Omental fat pad (tissue), 4 donors: ENCODE measurements at places on chromosomes 5 and 9.
A peak's percentile ranks its signal among the peaks of the same experiment; 100 is the strongest.

GRCh38 chr5:40227366-40227765 is 452.3 kb upstream of the PTGER4 start:
- no peak for DNase-seq

DNA sequence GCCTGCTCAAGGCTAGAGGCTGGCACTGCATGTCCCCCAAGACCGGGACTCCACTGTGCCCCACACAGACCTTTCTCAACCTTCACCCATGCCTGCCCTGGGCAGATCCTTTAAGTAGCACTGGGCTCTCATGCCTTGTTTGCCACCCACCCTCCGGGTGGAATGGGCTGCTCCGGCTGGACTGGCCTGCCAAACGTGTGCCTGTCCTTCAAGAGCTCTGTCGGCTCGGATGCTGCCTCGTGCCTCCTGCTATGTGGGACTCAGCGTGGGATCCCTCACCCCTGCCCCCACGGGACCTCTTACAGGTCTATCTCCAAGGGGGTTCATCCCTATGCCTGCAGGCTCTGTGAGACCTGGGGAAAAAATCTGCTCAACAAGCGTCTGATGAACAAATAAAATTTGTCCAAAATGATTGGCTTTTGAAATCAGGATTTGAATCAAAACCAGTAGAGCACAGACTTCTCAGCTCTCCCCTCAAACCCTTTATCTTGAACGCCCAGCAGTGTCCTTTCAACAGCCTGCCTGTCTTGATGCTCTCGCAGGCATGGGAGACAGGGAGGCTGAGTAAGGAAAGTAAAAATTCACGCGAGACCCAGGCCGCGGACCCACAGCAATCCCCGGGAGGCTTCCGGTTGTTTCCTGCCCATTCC is 56.3 kb downstream of the CRB2 start:
- no peak for DNase-seq

DNA sequence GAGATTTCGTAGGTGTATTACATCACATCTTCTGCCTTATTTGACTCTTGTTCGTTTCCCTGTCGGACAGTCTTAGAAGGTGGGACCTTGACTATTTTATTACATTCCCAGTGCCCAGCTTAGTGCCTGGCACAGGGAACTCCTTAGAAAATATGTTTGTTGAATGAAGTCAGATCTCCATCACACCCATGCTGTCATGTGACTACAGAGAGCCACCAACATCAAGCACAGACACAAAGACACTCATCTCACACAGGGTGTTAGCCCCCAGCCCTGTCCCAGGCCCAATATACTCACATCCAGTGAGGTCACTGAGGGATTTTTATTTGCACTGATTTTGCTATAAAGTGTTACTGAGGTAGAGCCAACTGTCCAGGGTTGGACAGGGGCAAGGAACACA is 692 bp upstream of the SRA1 start:
- no peak for DNase-seq

GRCh38 chr5:77073667-77074066 is 13.4 kb downstream of the ZBED3 start:
- DNase-seq: no peak

DNA sequence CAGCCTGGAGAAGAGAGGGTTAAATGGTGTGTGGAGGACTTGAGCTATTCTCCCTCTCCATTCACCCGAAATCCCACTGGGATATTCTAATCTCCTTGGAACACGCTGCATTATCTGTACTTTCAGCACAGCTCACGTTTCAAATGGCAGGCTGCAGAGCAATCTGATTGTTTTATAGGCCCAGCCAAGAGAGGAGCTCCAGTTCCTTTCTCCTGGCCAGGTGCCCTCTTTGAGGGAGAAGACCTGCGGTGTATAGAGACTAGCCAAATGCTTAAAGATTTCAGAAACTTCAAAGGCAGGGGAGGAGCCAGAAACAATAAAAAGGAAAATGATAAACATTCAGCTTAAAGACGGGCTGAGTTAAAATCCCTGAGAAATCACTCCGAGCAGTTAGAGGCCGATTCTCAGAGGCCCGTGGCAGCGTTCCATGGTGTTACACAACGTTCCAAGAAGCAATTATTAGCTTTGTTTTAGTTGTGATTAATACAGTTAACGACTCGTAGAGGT is 564.0 kb upstream of the KLF4 start:
- peak; percentile 88 for DNase-seq
